ENCODE measurements at places on chromosomes 11 and 22.

- no peak for DNase-seq
Measured at GRCh38 chr22:45995405-45996101, 18.6 kb upstream of the WNT7B start.

GRCh38 chr11:2085251-2086066, 53.7 kb downstream of the IGF2 start:
- no peak for DNase-seq

DNA sequence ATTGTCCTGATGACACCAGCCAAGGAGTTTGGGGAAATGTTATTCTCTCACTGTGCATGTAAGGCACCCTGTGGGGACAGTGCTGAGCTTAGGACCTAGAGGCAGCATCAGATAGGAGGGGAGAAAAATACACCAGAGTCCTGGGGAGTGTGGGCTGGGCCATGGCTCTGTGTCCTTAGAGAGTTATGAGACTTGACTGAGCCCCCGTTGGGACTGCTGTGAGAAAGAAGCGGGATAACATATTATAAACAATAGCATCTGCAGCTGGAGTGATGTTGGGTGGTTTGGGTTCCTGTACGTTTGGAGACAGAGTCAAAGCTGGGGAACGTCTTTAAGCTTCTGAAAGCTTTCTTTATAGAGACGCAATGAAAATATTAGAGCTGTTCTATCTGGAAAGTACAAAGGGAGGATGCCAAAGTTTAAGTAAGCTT, 90.9 kb upstream of the CRTAM start:
- DNase-seq, result no peak

DNA sequence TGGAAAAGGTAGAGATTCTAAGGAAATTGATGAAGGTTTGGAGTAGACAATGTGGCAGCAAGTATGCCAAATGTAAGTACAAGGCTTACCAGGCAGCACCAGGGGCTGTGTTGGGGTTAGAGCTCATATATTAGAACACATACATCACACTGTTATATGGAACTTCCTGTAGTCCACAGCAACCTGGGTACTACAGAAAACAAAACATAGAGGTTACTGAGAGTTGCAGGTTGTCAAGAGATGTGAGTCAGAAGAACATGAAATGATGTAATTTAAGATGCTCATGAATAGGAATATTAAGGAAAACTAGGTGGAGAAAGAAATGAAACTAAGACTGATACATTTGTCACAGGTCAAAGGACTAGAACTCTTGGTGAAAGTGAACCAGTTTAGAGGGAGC, 22.0 kb downstream of the FAT3 start:
- DNase-seq, result no peak

- no peak for DNase-seq
Measured at GRCh38 chr22:50034126-50035081, 21.8 kb upstream of the IL17REL start.

DNA sequence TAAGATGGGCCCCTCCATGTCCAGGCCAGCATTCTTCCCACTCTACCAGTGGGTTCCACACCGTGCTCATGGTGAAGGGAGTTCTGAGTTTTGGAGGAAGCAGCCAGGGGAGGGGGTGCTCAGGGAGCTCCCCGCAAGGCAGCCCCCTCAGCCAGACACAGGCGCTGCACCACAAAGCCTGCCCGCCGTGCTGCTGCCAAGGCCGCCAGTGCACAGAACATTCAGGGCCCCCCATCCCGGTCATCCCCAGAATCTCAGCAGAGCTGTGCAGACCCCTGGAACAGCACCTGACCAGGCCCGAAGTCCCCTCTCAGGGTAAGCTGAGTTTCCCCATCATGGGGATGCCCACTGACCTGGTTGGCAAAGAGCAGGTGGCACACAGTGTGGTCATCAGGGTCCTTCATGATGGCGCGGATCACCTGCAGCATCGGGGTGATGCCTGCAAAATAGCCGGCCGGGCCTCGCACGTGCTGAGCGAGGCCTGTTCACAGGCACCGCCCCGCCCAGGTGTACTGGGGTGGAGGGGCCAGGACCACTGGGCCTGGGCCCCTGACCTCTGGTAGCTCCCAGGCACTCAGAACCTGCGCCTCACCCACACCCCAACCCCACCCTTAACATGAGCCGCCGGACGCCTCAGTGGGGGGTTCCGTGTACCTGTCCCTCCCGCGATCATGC, 12.4 kb upstream of the POLDIP3 start:
- DNase-seq, result no peak

- DNase-seq, result no peak
Measured at GRCh38 chr11:74670171-74670570, 61.1 kb downstream of the CHRDL2 start.

DNA sequence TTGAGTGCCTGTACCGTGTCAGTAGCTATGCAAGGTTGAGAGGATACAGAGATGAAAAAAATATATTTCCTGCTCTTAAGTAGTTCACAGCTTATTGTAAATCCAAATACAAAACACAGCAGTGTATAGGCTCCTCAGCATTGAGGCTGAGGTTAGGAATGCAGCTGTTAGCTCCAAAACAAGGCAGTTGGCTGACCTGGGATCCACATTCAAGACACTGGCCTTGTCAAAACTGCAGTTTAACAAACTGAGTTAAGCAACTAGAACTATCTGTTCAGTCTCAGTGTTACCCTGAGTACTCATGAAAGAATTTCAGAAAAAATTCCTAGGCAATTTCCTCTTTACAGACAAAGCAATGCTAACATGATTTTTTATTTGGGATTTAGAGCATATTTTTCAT, 42.8 kb downstream of the REXO2 start:
- no peak for DNase-seq

GRCh38 chr11:24697522-24698111, 200.8 kb downstream of the LUZP2 start:
- no peak for DNase-seq

DNA sequence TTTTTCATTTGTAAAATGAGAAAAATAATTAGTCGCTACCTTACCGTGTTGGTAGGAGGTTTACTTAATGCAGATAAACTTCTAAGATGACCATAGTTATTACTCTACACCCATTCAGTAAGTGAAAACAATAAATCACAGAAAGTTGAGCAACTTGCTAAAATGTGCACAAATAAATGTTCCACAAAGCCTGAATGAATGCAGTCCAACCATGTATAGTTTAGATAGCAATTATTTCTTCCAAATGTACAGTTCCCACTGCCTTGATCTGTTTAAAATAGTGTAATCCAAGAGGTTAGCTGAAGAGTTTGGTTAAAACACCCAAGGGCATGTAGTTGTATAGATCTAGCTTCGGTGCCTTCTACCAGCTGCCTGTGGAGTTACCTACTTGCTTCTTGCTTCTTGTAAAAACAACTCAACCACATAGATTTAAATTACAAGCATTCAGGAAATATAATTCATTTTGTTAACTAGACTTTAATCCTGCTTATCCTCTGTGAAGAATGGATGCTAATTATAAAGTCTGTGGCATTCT, 106.3 kb upstream of the CARD18 start:
- no peak for DNase-seq

DNA sequence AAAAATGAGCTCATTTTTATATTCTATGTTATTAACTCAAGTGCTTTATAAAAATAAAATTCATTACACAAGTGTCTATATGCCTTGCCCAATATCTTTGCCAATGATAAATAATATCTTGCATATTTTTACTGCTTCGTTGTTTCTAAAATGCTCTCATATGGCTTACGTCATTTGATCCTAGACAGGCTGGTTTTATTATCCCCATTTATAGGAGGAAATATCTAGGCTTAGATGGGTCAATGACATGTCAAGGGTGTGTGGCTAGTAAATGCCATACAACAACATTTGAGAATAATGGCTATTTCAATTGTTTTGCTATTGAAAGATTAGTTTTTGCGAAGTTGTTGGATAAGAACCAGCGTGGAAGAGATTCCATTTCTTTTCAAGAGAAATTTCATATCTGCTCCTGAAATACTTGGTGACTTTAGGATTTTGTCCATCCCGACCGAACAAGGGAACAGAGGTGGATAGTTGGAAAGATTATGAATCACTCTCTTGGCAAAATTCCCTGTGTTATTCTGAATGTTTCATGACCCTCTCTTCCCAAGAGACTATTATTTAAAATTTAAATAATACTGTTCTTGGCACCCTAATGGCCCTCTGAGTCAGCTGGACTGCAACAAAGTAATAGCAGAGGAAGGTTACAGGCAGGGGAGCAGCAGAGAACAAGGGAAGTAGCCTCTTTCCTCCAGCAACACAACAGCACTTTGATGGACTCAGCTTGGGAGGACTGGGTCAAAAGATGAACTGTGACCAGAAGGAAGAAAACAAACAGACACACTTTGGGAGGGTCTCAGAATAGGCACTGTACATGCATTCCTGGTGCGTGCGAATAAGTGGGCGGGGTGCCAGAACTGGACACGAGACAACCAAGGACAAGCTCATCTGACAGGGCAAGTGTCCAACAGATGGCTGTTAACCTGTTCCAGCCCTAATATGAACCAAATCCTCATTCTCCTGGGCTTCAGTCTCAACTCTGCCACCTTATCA, 94.5 kb downstream of the ME3 start:
- no peak for DNase-seq

GRCh38 chr22:21855676-21856075, 11.8 kb downstream of the MAPK1 start:
- no peak for DNase-seq

GRCh38 chr22:36145881-36146280, 14.7 kb downstream of the APOL3 start:
- no peak for DNase-seq

GRCh38 chr22:40203572-40203971, 25.8 kb downstream of the TNRC6B start:
- no peak for DNase-seq

GRCh38 chr22:27692243-27692642, 109.3 kb downstream of the MN1 start:
- DNase-seq, result no peak

GRCh38 chr11:111206472-111206871, 39.1 kb upstream of the POU2AF2 start:
- DNase-seq, result no peak

- DNase-seq, result no peak
Measured at GRCh38 chr11:107473792-107474191, 16.2 kb upstream of the CWF19L2 start.

- no peak for DNase-seq
Measured at GRCh38 chr22:47382164-47382890, 619.9 kb downstream of the TBC1D22A start.

DNA sequence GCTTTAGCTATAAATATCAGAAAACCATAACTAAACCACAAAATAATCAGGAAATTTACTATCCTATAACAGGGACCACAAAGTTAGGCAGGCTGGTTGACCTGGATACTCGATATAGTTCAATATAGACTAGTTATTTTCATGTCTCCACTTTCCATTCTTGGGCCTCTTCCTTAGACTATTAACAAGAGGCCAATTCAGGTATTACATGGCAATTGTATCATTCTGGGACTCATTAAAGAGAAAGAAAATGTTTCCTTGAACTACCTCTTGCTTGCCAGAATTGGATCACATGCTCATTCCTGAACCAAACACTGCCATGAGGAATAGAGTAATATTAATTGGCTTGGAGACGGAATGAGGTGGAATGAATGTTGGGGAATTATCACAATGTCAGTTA, 76.0 kb downstream of the EIF3M start:
- DNase-seq, result no peak

GRCh38 chr11:116793772-116794097, 2.1 kb upstream of the APOA5 start:
- DNase-seq, result no peak

- peak; percentile 19 for DNase-seq
Measured at GRCh38 chr22:40285513-40285912, 60.8 kb upstream of the ADSL start.

DNA sequence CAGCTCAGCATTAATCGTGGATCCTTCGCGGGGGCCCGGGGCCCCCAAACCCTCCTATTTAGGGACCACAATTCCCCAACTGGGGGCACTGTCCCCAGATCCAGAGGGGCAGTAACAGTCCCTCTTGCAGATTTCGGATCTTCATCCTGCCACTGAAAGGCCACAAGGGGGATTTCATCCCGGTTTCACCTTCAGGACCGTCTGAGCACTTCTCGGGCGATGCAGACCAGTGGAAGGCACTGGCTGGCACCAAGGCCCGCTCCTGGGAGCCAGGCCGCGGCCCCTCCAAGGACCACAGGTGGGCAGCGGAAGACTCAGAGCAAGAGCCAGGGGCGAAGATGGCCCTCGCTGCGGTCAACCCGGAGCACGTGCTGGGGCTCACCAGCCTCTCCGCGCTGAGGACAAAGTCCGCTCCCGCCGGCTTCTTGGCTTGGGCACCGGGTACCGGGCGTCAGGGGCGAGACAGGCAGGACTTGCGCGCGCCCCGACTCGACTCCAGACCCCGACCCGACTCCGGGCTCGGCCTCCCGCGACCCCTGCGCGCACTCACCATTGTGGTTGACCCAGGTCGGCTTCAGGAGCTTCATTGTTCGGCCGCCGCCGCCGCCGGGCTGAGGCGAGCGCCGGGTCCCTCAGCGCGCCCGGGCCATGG, 517 bp downstream of the HIRA start:
- DNase-seq, result peak; percentile 31

- DNase-seq, result no peak
Measured at GRCh38 chr11:79018371-79018849, 422.4 kb downstream of the TENM4 start.

DNA sequence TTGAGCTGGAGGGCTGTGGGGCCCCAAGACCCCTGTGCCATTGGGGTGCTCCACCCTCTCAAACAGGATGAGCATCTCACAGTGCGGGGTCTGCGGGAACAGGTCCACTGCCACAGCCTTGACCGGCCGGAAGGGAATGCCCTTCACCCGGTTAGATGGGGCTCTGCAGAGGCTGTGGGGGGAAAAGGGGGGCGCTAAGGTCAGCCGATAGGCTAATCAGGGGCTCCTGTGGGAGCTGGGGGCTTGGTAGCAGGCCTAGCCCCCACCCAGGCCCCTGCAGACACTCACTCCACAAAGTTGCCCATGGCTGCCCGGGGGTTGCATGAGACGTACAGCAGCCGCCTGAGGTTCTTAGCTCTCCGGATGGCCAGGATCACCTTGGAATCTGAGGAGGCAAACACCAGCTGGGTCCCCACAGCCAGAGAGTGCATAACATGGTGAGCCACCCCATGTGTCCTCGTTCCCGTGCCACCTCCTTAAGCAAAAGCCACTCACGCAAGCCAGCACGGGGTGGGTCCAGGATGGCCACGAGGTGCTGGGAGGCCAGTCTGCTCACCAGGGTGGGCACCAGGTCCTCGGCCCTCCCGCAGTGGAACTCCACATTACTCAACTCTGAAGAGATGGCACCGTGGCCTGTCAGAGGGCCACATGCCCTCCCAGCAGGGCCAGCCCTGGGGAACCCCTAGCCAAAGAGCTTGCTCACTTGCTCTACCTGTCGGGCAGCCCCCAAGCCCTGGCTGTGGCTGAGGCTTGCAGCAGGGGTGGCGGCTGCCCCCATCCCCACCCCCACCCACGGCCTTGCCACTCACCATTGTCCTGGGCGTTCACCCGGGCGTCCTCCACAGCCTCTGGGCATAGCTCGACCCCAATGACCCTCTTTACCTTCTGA, 3.0 kb upstream of the RANBP1 start:
- DNase-seq, result no peak
